Inflammatory macrophage treated with lipopolysaccharide for 4 hours (primary cell): ENCODE measurements at places on chromosomes 16 and 17.

DNA sequence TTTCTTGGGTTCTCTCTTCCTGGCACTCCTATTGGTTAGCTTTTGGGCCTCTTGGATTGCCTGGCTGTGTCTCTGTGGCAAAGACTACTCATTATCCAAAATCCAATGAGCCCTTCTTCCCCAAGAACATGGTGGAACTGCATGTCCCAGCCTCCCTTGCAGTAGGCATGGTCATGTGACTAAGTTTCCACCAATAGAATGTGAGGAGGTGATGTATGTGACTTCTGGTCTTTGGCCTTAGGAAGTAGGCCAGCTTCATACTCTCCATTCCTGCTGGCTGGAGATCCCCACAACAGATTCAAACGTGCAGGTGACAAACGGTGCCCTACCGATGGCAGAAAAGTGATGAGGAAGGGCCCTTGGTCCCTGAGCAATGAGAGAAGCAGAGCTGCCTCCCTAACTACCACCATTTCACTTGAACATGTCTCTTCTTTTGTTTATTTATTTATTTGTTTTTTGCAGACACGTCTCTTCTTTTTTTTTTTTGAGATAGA lies 17.3 kb upstream of the SPN start:
- DNase-seq: peak; percentile 77

- DNase-seq: no peak
These were observed 3.9 kb upstream of the SKAP1 start for GRCh38 chr17:48433896-48434295.

DNA sequence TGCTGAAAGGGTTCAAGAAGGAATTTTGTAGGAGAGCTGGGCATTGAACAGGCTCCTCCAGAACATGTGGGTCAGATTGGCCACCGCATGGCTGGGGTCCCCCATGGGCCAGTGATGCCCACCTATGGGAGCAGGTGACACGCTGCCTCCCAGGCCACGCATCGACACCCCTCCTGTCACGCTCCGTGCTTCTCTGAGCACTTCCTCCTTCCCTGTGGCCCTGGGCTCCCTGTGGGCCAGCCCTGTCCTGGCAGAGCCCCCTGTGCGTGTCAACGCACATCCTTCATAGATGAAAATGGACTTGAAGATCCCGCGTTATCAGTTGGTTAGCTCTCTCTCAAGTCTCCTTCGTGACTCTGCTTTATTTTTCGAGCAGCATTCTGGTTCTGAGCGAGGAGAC lies 160.3 kb downstream of the RPTOR start:
- no peak for DNase-seq

DNA sequence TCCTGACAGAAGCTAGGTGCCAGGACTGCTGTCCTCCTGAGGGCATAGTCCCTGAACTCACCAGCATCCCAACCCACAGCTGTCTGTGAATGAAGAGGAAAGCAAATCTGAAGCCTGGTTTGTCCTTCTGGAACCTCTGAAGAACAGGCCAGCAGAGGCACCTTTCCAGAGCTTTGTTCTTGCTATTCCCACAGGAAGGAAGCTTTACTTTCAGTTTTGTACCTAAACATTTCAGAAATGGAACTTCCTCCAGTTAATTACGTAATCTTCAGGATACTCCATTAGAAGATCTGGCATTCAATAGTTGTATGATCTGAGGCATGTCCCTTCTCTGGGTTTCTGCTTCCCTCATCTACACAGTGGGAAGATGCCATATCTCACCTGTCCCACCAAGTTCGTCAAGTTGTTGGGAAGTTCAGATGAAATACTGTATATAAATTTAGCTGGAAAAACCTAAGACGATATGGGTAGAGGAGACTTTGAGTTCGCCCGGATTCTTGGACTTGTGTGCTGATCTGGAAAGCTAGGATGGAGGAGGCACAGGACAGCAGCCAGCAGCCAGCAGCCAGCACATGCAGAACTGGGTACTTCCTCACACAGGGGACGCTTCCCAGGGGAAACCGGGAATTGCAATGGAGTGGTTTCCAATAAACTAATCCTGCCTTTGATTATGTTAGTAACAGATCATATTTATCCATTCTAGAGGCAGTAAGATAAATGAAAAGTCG lies 22.4 kb downstream of the NXPH3 start:
- DNase-seq: peak; percentile 30

GRCh38 chr17:70859829-70860228 lies 690.5 kb downstream of the KCNJ2 start:
- no peak for DNase-seq

GRCh38 chr17:9987779-9988585 lies 82.9 kb upstream of the RCVRN start:
- DNase-seq: peak; percentile 40

DNA sequence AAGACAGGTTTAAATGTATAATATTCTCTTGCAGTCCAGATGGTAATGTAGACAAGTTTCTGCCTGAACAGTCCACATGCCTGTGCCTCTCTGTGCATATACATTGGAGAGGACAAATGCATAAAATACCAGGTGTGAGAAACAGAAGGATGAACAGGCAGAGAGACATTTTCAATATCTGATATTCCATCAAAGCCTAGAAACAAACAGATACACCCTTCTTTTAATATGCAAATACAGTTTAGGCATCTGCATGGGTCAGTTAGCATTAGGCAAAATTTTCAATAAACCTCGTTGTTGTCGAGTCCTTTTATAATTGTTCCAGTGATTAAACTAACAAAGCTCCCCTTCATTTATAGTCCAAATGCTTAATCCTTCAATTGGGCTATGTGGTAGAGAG lies 897 bp downstream of the OMG start:
- no peak for DNase-seq

DNA sequence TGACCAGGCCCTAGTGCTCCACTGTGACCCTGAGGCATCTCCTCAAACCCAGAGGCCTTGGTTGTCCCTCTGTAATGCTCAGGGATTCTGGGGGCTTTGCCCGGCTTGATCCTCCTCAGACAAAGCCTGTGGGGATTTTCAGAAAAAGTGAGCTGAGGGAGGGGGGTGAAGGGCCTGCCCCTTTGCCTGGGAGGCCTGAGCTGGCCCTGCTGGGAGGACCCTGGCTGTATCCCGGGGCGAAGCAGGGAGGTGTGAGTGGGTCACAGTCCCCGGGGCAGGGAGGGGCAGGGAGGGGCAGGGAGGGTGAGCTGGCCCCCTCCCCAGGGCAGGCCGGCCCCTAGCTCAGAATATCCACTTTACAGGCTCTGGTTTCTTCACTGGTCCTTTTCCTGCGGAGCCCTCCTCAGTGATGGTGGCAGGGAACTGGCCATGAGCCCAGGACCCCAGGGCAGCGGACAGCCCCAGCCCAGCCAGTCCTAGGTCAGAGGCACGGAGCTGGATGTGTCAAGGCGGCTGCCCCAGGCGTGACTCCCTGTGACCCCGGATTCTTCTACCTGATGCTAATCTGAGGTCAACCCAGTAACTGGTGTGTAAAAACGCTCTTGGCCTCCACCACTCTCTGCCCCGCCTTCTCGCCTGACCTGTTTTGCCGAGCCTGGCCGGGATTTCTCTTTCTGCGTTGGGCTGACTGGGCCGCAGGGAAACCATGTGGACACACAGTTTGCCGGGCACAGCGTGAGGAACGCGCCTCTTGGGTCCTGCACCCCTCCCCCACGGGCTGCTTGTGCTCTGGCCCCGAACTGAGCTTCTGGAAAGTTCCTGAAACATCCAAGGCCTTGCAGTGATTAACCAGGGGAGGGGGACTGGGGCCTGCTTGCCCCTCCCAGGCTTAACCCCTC lies 5.8 kb upstream of the FASN start:
- no peak for DNase-seq

DNA sequence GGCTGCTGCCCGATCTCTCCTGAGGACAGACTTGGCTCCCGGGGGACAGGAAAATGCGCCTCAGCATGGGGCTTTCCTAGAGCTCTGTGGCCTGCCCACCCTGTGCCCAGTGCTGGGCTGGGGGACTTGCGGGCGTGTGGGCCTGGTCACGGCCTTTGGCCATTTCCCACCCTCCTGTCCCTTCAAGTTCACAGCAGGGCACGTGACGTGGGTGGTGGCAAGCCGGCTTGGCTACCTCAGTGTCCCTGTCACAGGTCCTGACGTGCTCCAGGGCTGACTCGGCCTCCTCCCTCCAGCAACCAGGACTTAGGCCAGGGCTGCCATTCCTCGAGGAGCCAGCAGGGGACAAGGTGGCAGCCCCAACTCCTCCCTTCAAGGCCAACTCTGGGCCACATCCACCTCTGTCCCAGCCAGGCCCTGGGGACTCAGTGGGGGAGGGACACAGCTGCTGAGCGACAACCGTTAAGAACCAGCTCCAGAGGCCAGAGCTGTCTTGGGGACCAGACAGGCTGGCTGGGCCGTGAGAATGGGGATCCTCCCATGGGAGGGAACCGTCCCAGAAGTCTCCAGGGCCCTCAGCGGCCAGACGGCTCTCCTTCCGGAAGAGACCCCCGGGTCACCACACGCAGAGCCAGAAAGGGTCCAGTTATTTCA lies 981 bp upstream of the UNC13D start:
- peak; percentile 91 for DNase-seq

DNA sequence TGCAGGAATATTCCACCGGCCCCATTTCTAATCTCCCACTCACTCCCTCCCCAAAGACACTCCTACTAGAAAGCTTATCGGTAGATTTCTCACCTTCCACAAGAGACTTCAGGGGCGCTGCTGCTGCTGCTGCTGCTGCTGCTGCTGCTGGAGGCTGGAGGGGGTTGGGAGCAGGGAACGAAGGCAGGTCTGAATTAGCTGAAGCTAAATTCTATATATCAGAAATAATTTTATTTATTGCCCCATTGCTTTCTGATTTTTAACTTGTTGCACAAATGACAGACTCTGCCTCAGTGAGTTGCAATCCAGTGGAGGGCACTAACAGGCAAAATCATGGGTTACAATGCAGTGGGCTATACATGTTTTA lies 25.8 kb upstream of the HLF start:
- no peak for DNase-seq

GRCh38 chr16:30491744-30492308 lies 19.3 kb downstream of the ITGAL start:
- DNase-seq: peak; percentile 20

DNA sequence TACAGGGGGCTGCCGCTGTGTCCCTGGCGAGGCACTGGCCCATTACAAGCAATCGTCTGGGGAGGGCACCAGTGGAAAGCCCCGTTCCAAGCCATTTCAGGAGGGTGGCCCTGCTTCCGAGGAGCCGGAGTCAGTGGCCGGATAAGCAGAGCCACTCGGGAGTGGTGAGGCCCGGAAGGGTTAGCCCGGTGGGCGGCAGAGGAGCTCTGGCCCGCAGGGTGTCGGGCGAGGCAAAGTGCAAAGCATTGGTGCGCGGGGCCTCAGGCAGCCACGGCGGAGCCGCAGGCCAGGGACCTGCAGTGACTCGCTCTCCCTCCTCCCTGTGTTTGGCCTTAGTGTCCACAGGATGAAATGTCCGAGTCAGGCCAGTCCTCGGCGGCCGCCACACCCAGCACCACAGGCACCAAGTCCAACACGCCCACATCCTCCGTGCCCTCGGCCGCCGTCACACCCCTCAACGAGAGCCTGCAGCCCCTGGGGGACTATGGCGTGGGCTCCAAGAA lies 24.6 kb downstream of the NME3 start:
- DNase-seq: no peak

- DNase-seq: no peak
These were observed 66.3 kb downstream of the MRC2 start for GRCh38 chr17:62693616-62694409.
